Stimulated activated CD4-positive, alpha-beta T cell treated with anti-CD3 and anti-CD28 coated beads, Interleukin-1b, Interleukin-23, amount 100 ng/mL, for 24 hours (primary cell): ENCODE measurements at places on chromosomes 2 and 18.

DNA sequence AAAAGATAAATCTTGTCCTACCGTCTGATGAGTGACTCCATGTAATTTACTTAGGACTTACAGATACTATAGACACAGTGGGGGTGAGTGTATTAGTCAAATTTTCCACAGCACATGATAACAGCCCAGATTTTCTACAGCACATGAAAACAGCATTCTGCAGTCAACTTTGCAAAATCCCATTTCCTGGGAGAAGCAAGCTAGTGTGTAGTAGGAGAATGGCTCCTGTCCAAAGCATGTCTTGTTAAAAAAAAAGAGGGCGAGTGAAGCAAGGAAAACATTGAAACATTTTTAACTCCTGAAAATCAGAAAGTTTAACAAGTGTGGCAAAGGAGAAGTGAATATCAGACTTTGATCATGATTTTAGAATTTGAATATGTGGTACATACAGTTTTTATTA is 817.8 kb upstream of the FAM98A start:
- DNase-seq, result no peak

DNA sequence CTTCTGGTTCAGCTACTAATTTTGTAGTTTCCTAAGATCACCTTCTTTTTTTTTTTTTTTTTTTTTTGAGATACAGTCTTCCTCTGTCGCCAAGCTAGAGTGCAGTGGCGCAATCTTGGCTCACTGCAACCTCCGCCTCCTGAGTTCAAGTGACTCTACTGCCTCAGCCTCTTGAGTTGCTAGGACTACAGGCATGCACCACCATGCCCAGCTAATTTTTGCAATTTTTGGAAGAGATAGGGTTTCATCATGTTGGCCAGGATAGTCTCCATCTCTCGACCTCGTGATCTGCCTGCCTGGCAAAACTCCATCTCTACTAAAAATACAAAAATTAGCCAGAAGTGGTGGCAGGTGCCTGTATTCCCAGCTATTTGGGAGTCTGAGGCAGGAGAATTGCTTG is 301.5 kb upstream of the TFPI start:
- DNase-seq, result no peak

- DNase-seq, result no peak
These were observed 114.6 kb upstream of the CDCA7 start for GRCh38 chr2:173240083-173240482.

- no peak for DNase-seq
These were observed 2.6 kb downstream of the RAD51AP2 start for GRCh38 chr2:17515652-17516051.

DNA sequence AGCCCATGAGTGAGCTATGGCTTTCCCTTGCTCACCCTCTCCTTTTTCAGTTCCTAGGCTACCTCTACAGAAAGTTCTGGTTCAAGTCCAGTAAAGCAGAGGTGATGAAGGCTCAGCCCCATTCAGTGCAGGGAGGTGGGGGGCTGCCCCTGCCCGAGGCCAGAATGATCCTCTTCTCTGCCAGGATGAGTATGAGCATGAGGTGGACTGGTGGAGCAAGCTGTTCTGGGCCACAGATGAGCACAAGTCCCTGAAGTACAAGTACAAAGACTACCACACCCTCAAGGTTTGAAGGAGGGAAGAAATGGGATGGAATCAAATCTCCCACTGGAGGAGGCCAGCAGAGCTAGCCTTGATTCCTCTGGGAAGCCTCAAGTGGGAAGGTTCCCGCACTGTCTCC is 42.4 kb downstream of the LMAN2L start:
- no peak for DNase-seq

DNA sequence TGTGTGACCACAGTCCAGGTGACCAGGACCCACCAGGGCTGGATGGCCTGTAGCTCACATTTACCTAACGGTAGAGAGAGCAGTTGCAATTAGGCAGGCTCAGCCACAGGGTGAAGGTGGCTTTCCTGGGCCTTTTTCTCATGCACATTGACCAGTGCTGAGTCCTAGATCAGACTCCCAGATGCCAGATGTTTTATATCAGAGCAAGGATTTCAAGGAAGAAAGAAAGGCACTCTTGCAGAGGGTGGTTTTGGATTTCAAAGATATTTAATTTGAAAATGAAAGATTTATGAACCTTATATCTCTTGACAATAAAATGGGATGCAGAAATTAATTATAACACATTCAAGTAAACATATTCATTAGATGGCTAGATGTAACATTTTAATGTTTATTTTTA is 694.2 kb upstream of the GYPC start:
- no peak for DNase-seq

DNA sequence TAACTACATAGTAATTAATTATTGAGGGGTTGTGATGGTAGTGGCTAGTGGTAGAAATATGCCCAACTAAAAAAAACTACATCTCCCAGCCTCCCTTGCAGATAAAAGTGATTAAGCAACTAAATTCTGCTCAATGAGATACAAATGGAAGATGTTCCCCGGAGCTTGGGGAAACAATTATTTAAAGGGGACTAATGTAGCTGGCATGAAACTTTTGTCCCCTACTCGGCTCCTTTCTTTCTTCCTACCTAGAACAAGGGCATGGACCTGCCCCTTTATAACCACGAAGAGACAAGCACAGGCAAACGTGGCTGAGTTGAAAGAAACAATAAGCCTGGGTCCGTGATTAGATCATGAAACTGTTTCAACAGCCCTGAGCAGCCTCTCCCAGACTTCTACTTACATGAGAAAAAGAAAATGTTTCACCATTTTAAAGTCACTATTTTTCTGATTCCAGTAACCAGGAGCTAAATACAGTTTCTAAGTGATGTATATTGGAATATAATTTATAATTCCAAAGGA is 236.9 kb downstream of the SCG2 start:
- DNase-seq, result no peak

DNA sequence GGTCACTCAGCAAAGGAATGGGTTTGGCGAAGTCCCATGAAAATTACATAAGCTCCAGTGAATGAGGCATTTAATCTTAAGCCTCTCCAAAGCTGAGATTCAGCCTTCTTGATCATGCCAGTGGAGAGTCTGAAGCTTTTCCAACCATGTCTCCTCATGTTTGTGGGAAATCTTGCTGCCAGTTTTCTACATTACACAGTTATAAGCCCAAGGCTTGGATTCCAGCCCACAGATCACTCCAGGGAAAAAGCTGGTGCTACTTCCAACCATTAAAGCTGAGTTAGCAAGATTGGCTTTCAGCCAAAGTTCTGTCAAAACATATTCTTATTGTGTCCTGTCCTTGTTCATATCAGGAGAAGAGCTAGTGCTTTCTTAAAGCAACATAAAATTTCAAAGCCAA is 293.8 kb downstream of the LRRTM4 start:
- no peak for DNase-seq

DNA sequence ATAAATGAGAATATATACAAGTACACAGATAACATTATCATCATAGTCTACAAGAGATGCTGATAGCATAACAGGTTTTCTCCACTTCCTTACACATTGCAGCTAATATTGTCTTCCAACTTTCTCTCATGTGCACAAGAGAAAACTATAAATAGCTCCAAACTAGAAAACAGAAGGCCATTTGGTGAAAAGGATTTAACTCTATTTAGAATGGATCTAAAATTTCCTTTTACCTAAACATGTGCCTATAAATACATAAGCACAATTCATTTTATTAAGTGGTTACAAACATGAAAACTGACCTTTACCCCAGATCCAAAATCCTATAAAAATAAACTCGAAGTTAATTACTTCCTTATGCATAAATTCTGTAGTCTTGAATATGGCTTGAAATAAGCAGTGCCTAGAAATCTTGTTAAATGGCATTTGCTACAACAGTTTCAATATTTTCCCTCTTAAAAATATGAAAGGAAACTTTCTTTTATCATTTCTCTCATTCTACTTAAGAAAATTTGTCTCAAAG is 41.6 kb downstream of the SLC25A12 start:
- no peak for DNase-seq

GRCh38 chr2:163736433-163737189 is 803 bp upstream of the FIGN start:
- DNase-seq, result no peak

DNA sequence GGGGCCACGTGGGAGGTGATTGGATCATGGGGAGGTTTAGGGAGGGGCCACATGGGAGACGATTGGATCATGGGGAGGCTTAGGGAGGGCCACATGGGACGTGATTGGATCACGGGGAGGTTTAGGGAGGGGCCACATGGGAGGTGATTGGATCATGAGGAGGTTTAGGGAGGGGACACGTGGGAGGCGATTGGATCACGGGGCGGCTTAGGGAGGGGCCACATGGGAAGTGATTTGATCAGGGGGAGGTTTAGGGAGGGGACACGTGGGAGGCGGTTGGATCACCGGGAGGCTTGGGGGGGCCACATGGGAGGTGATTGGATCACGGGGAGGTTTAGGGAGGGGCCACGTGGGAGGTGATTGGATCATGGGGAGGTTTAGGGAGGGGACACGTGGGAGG is 22.5 kb upstream of the SALL3 start:
- no peak for DNase-seq

DNA sequence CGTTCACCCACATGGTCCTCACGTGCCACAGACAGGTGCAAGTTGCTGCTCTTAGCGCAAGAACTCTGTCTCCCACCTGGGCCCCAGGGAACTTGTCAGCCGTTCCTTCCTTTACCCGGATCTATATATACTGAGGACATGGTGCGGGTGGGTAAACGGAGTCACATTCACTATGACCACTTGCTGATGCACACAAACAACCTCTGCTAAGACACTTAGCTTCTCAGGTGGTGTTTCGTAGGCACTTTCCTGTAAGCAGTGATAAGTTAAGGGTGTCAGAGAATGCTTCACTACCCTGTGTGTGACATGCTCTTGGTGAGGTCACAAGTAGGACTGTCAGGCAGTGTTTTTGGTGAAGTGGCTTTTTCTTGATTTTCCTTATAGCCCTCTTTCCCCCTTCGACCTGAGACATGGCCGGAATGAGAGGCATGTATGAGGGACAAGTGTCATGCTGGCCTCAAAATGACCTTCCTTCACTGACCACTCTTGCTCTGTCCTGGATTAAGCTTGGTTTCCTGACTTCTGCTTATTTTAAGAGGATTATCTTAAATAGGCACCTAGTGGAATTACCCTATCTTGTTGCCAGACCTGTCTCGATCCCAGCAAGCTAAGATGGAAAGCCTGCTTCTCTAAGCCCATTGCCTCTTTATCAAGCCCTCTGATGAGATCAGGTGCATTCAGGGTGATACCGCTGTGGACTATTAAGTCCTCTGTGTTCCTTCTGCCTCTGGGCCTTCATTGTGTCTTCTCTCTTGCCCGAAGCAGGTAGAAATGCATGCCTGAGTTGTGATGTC is 97.1 kb upstream of the CELF4 start:
- DNase-seq, result no peak

GRCh38 chr2:45646289-45646688 is 5.2 kb upstream of the PRKCE start:
- DNase-seq, result no peak

DNA sequence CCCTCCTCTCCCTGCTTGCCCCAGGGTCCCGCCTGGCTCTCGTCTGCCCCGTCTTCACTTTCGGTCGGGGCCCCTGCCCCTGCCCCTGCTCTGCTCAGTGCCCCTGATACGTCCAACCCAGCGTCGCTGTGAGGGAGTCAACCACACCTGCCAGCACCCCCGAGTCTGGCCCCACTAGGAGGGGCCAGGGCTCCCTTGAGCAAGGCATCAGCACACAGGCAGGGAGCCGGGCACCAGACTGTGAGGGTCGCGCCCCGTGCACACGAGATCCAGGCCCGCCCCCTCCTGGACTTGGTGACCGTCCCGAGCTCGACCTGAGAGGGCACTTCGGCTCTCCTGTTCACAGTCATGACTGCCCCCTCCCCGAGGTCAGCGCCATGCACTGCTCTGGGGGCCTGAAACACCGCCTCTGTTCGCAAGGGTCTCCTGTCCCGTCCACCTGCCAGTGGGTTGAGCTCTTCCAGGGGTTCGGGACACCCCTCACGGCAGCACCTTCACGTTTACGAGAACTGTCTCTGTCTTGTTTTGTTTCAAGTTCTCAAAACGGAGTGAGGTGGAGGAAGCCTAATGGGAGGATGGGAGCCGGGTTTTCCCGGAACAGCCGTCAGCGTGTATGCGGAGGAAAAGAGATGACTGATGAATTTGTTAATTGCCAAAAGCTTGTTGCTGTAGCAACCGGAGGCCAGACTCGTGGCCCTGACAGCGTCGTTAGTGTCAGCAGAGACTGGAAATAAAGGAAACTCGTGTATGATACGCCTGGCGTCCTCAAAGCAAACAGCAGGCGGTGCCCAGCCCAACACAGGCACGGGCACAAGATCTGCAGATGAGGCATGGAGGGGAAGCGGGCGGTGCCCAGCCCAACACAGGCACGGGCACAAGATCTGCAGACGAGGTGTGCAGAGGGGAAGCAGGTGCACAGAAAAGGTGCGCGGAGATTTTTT is 48.2 kb upstream of the KCNG2 start:
- no peak for DNase-seq

DNA sequence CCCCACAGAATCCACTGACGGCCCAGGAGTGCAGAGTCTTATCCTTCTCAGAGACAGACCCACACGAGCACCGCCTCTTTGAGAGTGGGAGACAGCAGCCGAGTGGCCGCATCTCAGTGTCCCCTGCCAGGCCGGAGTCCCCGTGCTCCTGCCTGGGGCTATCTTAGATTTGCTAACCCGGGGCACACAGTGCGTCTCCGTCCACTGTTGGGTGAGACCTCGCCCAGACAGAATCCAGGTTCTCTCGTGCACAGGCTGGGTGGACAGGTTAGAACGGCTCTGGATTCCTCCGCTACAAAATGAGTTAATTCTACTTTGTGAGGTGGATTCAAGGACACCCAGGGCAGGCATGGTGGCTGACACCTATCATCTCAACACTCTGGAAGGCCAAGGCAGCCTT is 88.3 kb downstream of the ZNF516 start:
- DNase-seq, result no peak

DNA sequence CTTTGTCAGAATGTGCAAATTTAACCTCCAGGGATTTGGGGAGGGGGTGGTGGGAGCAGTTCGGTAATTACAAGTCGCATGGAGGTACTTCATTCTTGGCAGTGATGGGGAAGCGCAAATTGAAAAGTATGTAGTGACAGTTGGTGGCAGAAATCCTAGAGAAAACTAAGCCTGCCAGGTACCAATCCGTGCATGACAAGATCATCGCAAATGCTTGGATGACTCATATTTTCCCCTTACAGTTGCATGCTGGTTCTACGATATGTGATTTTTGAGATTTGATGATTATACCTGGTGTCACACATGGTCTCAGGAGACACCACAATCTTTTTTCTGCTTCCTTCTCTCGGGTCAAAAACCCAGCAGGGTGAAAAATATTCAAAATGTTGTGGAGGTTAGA is 479.7 kb upstream of the ID2 start:
- DNase-seq, result no peak

GRCh38 chr18:24013051-24013450 is 1.5 kb upstream of the TTC39C start:
- DNase-seq, result no peak

DNA sequence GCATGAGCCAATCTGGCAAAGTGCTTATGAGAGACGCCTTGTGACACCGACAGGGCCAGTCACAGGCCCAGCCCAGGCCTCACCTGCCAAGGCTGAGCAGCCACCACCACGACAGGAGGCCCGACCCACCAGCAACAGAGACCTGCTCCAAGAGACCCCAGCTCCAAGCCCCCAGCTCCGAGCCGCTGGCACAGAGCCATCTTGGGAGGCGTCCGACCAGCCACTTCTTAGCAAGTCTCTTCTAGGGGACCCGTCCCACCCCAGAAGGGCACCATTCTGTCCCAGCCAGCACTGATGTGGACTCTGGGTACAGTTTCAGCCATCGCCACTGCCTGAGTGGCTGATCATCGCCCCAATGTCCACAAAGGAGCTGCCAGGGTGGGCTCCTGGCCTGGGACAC is 290.7 kb upstream of the SALL3 start:
- DNase-seq, result no peak

- DNase-seq, result no peak
These were observed 301.6 kb downstream of the AFF3 start for GRCh38 chr2:99840831-99841230.

- no peak for DNase-seq
These were observed 119.8 kb downstream of the KYNU start for GRCh38 chr2:142997231-142997630.
